Hematopoietic multipotent progenitor cell (in vitro differentiated cells): ENCODE measurements at places on chromosomes 1 and 21. TPM values are rescaled to one million over a fixed set of nuclear protein-coding genes. Genes with fewer than 3 reads are reported as not detected.

The DNAJC28 gene
- 0.54 TPM for total RNA-seq

The OR14K1 gene
- total RNA-seq: 0.81 TPM

The CSMD2 gene
- total RNA-seq: not detected

The C1QA gene
- 0.27 TPM for total RNA-seq

The CDC20 gene
- 9.4 TPM for total RNA-seq

The SPRR1A gene
- total RNA-seq: not detected

The TSPAN2 gene
- total RNA-seq: 71.4 TPM
